ENCODE measurements at places on chromosomes 4 and X.
A peak's percentile ranks its signal among the peaks of the same experiment; 100 is the strongest.

GRCh38 chrX:150486011-150486410, 82.4 kb upstream of the MTM1 start:
- peak; percentile 35 for DNase-seq

DNA sequence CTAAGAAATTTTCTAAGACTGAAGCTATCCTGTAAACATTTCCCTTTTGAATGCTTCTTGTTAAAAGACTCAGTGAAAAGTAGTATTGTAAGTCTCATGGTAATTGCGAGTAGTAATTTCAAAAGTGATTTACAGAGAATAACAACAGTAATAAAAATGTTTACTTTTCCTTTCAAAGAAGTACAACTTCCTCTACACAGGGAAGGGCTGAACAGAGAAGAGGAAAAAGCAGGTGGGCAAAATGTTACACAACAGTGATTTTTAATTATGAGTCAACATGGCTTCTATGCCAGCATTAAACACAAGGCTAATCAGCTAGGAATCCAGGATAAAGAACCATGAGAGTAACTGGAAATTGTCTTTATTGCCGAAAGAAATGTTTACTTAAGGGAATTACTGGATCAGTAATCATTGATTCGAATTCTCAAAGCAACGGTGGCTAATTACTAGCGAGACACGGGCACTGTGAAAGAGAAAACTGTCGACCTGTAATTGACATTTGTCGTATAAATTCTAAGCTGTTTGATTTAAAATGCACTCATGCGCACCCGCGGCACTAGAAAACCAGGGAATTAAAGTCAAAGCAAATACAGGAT, 15.4 kb downstream of the UTP3 start:
- DNase-seq = peak; percentile 89

GRCh38 chrX:46757593-46757992, 1.3 kb downstream of the SLC9A7 start:
- peak; percentile 8 for DNase-seq

DNA sequence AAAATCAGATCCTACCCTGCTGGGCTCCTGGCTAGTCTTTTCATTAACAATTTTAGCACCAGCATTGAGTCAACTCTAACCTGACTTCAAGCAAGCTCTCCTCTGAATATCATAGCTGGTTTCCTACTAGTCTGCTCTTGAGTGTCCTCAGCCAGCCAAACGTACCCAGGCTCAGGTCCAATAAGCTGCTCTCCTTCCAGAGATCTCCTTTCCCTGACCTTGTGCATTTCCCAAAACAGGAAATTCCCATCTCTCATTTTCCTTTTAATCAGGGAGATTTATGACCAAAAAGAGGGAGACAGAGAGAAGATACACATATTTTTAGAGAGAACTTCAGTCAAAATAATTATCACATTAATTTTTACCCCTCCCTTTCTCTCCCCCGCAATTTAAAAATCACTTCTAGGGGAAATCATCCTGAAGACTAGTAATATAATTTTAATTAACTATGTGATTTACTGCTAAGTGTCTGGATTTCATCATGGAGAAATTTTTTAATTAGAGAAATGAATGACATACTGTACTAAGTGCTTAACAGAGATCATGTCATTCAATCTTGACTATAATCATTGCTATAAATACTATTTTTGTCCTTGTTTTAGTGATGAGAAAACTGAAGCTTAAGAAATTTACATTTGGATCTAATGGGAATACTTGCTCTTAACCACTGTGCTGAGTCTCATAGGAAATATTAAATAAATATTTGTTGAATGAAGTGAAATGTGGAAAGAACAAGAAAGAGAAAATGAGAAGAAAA, 421.7 kb upstream of the INTU start:
- no peak for DNase-seq

GRCh38 chr4:87073199-87074120, 138.6 kb downstream of the AFF1 start:
- DNase-seq = peak; percentile 73

- DNase-seq = peak; percentile 65
Observed at GRCh38 chr4:120071192-120071795, 4.6 kb upstream of the MAD2L1 start.

DNA sequence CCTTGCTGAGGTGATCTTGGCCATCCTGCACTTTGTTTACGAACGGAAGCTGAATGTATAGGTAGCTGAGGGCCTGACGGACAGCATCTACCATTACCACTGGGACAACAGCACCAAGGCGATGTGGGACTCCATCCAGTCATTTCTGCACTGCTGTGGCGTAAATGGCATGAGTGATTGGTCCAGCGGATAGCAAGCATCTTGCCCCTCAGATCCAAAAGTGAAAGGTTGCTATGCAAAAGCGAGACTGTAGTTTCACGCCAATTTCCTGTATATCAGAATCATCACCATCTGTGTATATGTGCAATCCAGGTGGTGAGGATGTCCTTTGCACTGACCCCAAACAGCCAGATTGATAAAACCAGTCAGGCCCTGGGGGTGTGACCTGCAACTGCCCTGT, 4.2 kb upstream of the PYURF start:
- DNase-seq = no peak

DNA sequence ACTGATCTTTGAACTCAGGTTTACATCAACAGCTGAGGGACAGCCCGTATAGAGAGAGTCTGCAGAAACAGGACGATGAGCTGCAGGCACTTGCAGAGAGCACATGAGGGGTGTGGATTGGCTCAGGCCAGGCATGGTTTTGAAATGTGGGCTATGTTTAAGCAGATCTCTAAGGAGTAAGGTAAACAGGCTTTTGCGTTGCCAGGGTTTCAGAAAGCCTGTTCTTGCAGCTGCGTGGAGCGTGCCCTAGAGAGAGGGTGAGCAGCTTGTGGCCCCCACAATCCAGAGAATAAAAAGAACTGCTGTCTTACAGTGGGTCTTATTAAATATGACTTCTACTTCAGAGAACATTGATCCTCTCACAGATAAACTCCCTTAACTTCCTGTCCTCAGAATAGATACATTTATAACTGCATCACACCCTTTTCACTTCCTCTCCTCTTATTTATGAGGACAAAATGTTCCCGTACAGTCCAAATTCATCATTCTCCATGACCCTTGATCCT, 64.1 kb downstream of the TMA16 start:
- no peak for DNase-seq

- DNase-seq = no peak
Observed at GRCh38 chr4:27082776-27083175, 222.1 kb downstream of the STIM2 start.

DNA sequence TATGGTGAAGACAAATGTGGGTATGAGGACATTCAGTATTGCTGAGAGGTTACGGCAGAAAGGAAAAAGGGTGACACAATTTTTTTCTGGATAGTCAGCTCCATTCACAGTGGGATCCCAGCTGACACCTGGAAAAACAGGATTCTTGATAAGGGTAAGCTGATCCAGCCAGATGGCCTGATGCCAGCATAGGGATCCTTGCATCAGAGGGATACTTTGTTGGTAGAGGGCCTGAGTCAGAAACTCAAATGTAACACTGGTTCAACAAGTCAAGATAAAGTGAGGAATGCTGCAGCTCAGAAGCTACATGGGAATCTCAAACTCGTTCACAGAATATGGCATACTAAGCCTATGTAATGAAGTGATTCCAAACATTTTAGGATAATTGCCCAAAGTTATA, 726.7 kb downstream of the C4orf33 start:
- DNase-seq = peak; percentile 94

DNA sequence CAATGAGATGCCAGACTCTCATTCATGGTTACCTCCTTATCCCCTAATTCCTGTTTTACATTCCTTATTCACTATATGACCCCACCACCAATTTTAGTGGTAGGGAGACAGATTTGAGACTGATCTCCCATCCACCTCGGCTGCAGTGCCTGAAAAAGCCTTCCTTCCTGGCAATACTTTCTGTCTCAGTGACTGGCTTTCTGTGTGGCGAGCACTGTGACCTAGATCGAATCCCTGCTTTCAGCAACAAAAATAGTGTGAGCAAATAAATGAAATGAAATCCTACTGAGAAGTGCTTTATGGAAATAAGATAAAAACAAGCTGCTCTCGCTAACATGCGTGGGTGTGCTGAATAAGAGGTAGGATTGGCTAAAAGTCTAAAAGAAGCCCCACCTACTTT, 165.3 kb downstream of the GPM6A start:
- DNase-seq = no peak
